ENCODE measurements at places on chromosomes 2 and 18.

DNA sequence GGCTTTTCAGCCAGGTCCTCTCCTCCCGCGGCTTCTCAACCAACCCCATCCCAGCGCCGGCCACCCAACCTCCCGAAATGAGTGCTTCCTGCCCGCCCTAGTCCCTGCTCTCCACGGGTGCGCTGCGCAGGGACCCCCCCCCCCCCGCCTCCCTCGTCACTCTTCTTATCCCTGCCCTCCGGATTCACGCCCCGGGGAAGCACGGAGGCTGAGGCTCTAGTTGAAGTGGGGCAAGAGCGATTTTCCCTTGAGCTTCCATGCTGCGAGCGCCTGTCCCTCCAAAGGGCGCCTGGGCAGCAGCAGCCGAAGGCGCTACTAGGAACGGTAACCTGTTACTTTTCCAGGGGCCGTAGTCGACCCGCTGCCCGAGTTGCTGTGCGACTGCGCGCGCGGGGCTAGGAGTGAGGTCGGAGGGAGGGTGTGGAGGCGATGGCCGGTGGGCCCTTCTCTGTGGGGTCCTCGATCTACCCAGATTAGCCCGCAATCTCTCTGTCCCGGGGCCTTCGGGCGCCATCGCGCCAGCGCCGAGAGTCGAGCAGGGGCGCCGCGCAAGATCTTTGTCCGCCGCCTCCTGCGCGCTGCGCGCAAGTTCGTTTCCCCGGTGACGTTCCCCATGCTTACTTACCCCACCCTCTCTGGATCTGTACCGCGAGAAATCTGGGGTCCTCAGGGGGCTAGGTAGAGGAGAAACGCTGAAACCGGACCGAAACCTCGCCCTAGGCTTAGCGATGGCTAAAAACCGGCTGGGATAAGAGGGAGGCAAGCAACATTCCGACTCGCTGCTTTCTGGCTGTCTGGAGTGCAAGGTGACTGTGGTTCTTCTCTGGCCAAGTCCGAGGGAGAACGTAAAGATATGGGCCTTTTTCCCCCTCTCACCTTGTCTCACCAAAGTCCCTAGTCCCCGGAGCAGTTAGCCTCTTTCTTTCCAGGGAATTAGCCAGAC is 677 bp downstream of the GAD1 start:
- ATAC-seq, result peak; percentile 23

DNA sequence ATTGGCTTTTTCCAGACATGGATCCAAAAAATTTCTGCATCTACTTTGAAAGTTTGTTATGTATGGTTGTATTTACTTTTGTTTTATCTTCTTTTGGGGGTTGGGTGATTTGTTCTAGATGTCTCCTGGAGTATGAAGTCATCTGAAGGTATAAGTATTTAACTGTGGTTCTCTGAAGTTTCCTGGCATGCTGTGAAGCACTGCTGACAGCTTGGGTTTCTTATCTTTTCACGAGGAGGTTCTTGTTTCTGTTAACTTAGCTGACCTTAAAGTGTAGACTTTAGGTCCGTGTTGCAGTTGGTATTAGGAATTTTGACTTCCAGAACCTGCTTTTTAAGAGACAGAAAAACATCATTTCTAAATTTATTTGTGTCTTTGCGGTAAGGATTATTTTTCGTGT is 15.9 kb downstream of the GLS start:
- no peak for ATAC-seq

DNA sequence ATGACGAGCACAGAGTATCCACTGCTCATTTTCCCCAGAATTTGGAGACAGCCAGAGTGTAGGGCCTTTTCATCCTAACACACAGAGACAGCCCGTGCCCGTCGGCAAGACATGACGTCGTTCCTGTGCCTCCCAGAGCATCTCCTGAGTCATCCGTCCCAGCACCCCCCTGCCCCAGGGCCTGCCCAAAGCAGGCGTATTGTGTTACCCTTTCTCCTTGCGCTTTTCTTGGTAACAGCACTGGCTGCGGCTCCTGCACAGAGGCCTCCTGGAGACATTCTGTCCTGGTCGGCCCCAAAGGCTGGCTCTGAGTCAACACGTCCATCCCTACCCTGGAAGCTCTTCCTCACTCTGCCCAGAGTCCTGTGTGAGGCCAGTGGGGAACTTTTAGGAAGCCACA is 217.1 kb downstream of the KLHL29 start:
- ATAC-seq, result peak; percentile 99

GRCh38 chr2:43715300-43716098 is 39.3 kb upstream of the C1GALT1C1L start:
- no peak for ATAC-seq

DNA sequence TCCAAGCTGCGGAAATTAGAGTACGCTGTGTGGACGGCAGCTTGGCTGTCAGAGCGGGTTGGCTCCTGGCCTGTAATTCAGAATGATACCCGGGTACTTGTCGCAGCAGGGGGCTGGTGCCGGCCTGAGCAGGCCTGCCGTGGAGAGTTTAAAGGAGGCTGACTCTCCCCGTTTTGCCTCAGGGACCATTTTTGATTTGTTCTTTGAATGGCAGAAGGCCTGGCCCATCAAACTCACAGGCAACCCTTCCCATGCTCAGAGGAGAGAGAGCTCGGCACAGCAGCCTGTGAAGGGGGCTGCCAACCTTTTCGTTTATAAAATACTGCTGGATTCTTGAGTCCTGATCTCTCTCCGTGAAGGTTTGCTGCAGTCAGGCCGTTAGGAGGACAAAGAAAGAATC is 151.3 kb downstream of the KLHL29 start:
- ATAC-seq, result no peak

DNA sequence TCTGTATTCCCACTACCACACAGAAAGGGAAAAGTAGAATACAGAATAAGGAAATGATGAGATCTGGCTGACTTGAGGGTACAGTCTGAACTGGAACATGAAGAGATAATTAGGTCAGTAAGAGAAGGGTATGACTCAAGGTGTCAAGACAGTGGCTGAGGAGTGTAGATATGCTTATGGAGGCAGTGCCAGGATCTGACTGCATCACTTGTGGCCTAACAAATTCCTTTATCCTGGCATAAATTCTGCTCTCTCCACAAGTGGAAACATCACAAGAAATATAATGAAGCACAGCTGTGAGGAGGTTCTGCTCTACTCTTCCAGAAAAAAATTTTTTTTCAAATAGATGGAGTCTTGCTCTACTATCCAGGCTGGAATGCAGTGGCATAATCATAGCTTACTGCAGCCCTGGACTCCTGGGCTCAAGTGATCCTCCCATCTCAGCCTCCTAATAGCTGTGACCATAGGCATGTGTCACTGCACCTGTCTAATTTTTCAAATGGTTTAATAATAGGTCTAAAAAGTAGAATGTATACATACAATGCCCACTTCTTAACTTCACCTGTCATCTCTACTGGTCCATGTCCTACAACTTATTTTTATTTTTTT is 85.3 kb downstream of the C2orf74 start:
- ATAC-seq, result peak; percentile 95

Data from SK-N-SH treated with all-trans-retinoic acid at 6 μM for 48 hours (cell line).